ENCODE measurements at places on chromosomes 7 and 10. TPM values are rescaled to one million over a fixed set of nuclear protein-coding genes. Genes with fewer than 3 reads are reported as not detected.
A peak's percentile ranks its signal among the peaks of the same experiment; 100 is the strongest.

GRCh38 chr10:120710076-120710475 lies 141.1 kb upstream of the WDR11 start:
- no peaks in the 10 kb centered on the region for H3K27me3 ChIP-seq
- H3K4me3 ChIP-seq, result no peak overlapping the region
- H3K36me3 ChIP-seq, result no peaks in the 10 kb centered on the region

ATRNL1 gene
- not detected for total RNA-seq

GRCh38 chr7:17622451-17622850 lies 317.8 kb downstream of the SNX13 start:
- H3K27ac ChIP-seq, result no peak overlapping the region
- no peaks in the 10 kb centered on the region for H3K36me3 ChIP-seq
- no peak for DNase-seq

DNA sequence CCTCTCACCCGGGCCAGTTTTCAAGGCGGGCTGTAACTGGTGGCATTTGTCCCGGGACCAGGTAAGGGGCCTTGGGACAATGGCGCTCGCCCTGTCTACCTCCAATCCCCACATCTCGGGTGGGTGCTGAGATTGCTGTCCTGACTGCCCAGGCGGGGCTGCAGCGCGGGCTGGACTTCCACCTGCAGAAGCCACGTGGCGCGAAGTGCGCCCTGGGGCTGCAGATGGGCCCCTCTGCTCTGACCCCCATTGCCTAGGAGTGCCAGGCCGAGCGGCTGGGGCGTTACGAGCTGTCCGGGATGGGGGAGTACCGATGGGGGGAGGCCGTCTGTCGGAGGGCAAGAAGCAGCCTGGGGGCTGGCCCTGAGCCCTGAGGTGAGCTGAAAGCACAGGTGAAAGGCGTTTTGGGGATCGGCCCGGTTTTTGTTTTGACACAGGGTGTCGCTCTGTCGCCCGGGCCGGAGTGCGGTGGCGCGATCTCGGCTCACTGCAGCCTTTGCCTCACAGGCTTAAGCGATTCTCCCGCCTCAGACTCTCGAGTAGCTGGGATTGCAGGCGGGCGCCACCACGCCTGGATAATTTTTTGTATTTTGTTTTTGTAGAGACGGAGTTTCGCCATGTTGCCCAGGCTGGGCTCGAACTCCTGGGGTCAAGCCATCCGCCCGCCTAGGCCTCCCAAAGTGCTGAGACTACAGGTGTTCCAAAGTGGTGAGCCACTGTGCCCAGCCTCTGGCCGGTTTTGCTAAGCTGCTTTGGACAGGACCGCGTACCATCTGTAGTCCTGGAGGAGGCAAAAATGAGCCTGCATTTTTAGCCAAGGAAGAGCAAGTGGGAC lies at the start of gene SFXN2:
Gene SFXN2 (plus strand): TSS at position 16 of the 835 bp plus-strand sequence. CDS start 12,001 bp downstream, outside the sequence.
- H3K4me1 ChIP-seq, result peaks cover 61% of the 10 kb centered on the region
- H3K27me3 ChIP-seq, result no peaks in the 10 kb centered on the region
- peak within 1 kb of the TSS; percentile 98 for H3K4me3 ChIP-seq
- H3K36me3 ChIP-seq, result peaks cover 22% of the 10 kb centered on the region
- DNase-seq, result peak; percentile 83
- peak within 1 kb of the TSS; percentile 98 for H3K27ac ChIP-seq
